NCI-H1048 (cell line): ENCODE measurements at places on chromosomes 1 and 21.
A peak's percentile ranks its signal among the peaks of the same experiment; 100 is the strongest.

DNA sequence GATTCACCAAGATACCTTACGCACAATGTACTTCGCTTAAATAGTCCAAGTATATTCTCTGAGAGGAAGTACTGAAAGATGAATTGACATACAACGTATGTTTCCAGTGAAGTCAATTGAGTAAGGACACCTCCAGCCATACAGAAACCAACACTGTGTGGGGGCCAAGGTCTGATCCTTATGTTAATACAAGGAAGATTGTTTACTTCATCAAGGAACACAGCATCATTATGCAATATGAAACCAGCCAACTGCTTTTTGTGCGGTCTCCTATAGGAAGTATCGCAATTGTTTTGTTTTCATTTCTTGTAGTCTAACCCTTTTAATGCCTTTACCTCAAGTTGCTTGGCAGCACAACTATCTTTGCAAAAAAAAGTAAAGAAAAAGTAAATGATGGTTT is 28.2 kb upstream of the TEKT2 start:
- no peak for DNase-seq

DNA sequence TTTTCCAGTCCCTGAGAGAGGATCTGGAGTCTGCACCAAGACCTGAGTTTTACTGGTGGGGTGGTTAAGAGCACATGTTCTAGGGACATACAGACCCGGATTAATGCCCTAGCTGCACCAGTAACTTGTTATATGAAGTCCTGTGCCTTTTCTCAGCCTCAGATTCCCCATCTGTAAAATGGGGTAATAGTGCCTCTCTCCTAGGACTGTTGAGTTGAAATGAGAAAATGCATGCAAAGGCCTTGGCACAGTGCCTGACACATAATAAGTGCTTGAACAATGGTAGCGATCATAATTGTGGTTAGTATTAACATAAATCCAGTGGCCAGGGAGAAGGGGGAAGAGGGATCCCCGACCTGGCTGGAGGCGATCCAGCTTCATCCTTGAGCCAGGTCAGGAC is 12.3 kb downstream of the AHDC1 start:
- DNase-seq = peak; percentile 38

- DNase-seq = no peak
Observed at GRCh38 chr1:243686159-243686558, 163.9 kb downstream of the AKT3 start.

DNA sequence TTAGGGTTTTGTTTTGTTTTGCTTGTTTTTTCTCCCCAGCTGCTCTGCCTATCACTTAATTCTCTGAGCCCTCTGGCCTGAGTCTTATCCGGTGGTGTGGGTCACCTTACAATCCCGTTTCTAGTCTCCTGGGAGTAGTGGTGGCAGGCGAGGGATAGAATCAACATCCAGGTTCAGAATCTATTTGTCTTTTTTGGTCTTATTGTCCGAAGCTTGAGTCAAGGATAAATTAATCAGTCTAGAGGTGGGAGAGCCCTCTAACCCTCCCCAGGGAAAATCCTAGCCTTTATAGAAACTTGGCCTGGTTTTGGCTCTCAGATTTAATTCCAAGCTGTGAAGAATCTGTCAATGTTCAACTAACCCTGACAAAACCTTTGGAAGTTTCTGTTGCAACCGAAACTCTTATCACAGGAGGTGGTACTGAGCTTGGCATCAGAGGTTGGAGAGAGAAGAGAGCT is 246.3 kb downstream of the FGGY start:
- DNase-seq = no peak

DNA sequence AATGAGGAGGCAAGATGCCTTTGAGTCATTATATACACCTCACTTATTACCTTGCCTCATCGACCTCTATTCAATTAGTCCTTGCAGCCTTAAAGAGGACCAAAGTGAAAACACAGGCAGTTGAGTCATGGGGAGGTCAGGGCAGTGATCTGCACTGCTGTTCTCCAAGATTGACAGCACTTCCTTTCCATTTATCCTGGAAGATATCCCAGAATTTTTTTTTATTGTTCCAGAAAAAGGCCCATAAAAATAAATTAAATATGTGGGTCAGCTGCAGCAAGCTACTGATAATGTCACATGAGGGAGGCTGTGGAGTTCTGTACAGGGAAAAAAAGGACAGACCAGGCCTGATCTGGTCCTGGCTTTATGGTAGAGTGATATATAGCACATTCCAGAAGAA is 33.2 kb upstream of the CDC42BPA start:
- no peak for DNase-seq

DNA sequence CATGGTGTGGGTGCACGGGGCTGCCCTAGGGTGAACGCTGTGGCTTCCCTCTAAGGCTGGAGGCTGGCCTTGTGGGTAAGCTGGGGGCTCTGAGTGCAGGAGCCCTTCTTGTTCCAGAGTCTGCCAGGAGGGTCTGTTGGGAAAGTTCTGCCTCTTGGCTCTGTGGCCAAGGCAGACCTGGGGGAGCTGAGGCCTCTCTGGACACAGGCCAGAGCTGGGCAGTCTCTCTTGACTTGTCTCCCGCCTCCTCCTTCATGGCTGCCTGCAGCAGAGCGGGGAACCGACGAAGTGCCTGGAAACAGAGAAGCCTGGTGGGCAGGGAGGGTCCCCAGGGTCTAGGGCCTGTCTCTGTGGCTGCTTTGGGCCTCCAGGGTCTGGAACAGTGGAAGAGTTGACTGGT is 30.3 kb upstream of the PEX10 start:
- no peak for DNase-seq

GRCh38 chr1:203558064-203558760 is 64.3 kb downstream of the OPTC start:
- no peak for DNase-seq

GRCh38 chr1:82073659-82074058 is 272.9 kb downstream of the ADGRL2 start:
- DNase-seq = no peak

DNA sequence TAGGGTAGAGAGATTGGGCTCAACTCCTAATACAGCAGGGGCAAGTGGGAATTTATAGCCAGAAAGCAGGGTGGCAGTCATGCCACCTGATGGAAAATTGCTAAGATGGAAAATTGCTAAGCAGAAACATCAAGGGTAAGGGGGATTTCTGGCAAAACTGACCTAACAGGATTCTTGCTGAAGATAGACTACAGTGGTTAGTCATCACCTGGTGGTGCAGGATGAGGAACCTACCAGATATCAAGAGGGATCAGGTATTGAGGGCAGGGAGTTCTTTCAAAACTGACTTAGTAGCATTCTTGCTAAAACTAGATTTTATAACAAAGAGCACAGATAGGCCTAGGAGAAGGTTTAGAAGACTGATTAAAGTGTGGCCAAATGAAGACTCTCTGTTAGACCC is 292.9 kb downstream of the PLPP3 start:
- no peak for DNase-seq

- DNase-seq = no peak
Observed at GRCh38 chr1:237071641-237072420, 29.8 kb downstream of the RYR2 start.

DNA sequence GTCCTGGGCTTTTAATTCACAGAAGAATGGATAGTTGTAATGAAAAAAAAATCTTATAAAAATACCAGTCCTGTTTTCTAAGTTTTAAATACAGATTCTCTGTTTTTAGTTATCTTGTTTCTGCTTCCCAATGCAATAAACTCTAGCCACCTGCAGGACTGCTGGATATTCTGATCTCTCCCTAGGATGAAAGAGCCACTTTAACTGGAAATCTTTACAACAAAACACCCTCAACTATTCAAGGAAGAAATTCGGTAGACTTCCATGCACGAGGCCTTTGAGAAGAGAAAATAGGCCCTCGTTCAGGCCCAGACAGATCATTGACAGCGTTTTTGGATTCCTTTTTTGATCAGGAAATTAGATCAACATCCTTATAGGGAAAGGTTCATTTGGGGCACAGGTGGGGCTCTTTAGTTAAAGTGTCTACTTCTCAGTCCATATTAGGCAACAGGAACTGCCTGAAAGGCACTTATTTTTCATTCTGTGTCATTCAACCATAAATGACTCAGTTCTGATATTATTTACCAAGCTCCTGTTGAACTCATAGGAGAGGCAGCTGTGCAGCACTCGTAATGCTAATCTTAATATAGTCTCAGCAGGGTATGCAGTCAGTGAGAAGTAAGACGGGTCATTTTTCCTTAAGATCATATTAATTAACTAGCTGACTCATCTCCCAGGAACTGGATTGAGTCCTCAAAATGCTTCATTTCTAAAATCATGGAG is 71.1 kb upstream of the ERRFI1 start:
- no peak for DNase-seq

DNA sequence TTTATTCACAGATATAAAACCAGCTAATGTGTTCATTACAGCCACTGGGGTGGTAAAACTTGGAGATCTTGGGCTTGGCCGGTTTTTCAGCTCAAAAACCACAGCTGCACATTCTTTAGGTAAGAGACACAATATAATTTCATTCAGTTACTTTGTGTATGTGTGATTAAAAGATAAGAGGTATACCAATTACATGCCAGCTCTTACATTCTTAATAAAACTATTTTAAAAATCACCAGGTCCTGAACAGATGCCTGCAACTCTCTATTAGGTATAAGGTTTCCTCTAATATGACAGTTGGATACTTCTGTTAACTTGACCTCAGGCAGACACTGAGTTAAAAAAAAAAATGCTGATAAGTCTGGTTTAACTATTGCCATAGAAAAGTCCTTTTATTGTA is 122.1 kb downstream of the NEK7 start:
- DNase-seq = no peak

DNA sequence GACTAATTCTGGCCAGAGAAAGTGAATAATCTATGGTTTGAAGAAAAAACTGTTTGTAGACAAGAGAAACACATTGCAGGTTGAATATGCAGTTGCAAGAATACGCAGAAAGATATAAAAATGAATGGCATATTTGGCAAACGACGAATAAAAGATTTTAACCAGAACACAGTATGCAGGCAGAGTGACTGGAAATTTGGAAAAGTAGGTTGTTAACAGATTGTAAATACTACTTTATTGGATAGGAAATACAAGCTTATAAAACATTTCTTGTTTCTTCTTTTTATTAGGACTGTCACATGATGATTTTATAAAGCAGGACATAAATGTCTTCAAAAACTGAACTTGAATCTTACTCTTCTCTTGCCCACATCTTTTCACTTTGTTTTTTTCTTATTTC is 573.3 kb upstream of the PBX1 start:
- no peak for DNase-seq

- DNase-seq = peak; percentile 41
Observed at GRCh38 chr1:153510984-153511410, 24.8 kb downstream of the S100A6 start.

- no peak for DNase-seq
Observed at GRCh38 chr21:15050568-15051377, 14.0 kb downstream of the NRIP1 start.

- DNase-seq = no peak
Observed at GRCh38 chr1:234620272-234621126, 10.5 kb upstream of the IRF2BP2 start.

- no peak for DNase-seq
Observed at GRCh38 chr1:31790140-31790539, 25.7 kb downstream of the SPOCD1 start.

- DNase-seq = no peak
Observed at GRCh38 chr21:32278103-32278502, 746 bp downstream of the MIS18A start.

DNA sequence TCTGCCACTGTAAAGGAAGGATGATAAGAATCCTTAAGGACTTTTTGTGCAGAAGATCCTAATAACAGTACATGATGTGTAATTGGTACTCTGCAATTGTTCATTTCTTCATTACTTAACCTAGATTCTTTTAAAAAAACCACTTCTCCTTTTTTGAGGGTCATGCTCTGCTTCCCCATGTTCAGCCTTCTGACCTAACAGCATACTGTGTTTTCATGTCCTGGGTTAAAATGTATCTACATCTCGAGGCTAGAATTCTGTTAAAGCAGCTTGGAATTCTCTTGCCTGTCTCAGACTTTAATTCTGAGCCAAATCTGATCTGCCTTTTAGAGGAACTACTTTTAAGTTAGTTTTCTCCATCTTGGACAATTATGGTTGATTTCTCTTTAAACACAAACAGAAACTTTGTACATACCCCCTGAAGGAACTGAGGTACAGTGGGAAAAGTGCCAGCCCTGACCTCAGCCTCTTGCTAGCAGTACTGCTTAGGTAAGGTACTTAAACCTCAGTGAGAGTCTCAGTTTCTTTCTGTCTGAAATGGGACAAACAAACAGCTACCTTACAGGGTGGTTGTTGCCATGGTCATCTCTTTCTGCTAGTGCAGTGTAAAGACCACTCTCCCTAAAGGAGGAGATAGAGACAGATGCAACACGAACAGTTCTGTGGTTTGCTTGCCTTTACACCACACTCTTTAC is 103.2 kb upstream of the DYNLT5 start:
- no peak for DNase-seq

- DNase-seq = peak; percentile 45
Observed at GRCh38 chr1:186374303-186375151, 526 bp downstream of the TPR start.

- no peak for DNase-seq
Observed at GRCh38 chr21:28239340-28239739, 753.3 kb downstream of the LTN1 start.

- no peak for DNase-seq
Observed at GRCh38 chr21:17491716-17492414, 21.0 kb upstream of the CXADR start.

DNA sequence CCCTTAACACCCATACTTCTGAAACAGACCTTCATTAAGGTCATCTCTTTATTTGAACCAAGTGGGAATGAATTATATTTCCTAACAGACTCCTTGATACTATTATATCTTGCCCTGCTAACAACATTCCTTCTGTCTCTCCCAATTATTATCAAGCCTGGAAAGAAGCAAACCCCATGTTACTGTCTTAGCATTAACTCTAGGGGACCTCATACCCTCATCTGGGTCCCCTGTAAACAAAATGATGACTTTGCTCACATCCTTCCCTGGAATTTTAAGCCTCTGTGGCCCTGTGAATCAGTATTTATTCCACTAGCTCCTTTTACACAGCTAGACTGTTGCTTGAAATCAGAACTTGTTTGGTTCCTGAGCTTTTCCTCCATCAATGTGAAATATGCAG is 38.3 kb upstream of the BCL10 start:
- no peak for DNase-seq

DNA sequence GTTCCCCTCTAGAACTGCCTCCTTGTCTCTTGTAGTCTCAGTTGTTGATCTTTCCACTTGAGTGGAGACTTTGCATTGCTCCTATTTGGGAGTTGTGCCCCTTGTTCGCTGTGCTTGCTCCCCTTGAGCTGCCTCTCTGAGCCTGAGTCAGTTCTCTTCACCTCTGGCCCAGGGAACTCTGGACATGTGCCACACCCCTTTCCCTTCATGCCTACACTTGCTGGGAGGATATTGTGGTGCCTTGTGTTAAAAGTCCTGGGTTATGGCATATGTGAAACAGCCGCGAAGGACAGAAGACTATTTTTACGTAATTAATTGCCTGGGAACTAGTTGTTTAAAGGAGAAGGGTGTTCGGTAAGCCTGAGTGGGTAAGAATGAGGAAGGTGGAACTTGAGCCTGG is 32.2 kb upstream of the RPTN start:
- no peak for DNase-seq

- no peak for DNase-seq
Observed at GRCh38 chr1:114208106-114208505, 54.4 kb upstream of the SYT6 start.

GRCh38 chr1:47753808-47754207 is 243.4 kb downstream of the TRABD2B start:
- DNase-seq = no peak

- DNase-seq = peak; percentile 49
Observed at GRCh38 chr1:180881806-180882509, 30.7 kb upstream of the KIAA1614 start.
